Esophagus muscularis mucosa (tissue), 4 donors: ENCODE measurements at places on chromosomes 5 and 9. TPM values are rescaled to one million over a fixed set of nuclear protein-coding genes. Genes with fewer than 3 reads are reported as not detected.

BDP1 gene
- 24.4 TPM for total RNA-seq

- H3K4me3 ChIP-seq = no peak overlapping the region
- H3K27me3 ChIP-seq = no peaks in the 10 kb centered on the region
- no peaks in the 10 kb centered on the region for H3K36me3 ChIP-seq
- no peaks in the 10 kb centered on the region for H3K4me1 ChIP-seq
- H3K27ac ChIP-seq = no peak overlapping the region
- no peak for DNase-seq
Observed at GRCh38 chr5:57635146-57635777, 152.7 kb upstream of the ACTBL2 start.

DNA sequence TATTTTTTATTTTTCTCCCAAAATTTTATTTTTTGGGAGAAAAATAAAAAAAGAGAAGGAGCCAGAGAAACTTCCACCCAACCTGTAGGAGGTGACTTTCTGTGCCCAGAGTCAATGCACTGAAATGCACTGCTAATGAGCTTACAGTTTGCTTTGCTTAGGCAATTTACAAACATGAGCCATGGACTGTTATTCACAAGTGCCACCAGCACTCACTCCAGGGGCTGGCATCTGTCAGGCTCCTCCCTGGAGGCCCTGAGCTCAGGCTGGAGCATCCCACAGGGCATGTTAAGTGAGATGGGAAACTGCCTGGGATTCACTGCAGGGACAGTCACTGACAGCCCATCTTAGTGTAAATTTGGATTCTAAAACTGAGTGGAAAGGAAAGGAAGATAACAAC, 74.9 kb downstream of the FANCC start:
- H3K36me3 ChIP-seq = no peaks in the 10 kb centered on the region
- H3K4me3 ChIP-seq = no peak overlapping the region
- peak; percentile 66 for DNase-seq
- H3K27me3 ChIP-seq = no peaks in the 10 kb centered on the region
- H3K27ac ChIP-seq = no peak overlapping the region

GRCh38 chr5:149799119-149799623, 69.1 kb downstream of the PPARGC1B start:
- no peaks in the 10 kb centered on the region for H3K36me3 ChIP-seq
- H3K4me1 ChIP-seq = peaks cover 87% of the 10 kb centered on the region
- H3K27me3 ChIP-seq = no peaks in the 10 kb centered on the region
- no peak overlapping the region for H3K4me3 ChIP-seq

SPATA31A3 gene
- not detected for total RNA-seq

DNA sequence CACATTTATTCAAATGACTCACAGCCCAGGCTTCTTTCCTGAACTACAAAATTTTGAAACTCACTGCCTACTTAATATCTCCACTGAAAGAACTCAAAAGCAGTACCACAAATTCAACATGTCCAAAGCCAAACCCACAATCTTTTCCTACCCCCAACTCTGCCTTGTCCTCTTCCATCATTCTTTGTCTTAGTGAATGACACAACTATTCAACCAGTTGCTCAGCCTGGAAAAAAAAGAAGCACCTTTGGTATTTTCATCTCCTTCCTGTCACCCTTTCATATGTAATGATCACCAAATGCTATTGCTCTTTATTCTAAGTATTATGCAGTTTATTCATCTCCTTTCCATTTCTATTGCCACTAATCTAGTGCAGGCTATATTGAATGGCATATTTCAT, 216.3 kb downstream of the TMEM232 start:
- H3K27ac ChIP-seq = no peak overlapping the region
- H3K4me1 ChIP-seq = no peaks in the 10 kb centered on the region
- H3K27me3 ChIP-seq = no peaks in the 10 kb centered on the region
- H3K36me3 ChIP-seq = no peaks in the 10 kb centered on the region
- DNase-seq = no peak

DNA sequence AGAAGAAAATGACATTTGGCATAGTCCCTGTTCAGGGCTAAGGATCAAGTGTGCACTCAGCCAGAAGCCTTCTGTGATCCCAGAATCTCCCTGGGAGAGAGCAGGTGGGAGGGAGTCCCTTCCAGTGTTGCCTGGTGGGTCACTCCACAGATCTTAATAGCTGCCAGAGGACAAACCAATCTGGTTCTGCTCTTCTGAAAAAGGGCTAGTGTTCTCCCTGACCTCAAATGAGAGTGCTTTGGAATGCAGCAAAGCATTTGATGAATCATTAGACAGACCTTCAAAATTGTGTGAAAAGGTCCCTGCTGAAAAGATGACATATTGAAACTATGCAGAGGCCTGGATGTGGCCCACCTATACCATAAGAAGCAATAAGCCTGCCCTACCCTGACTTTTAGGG, 339.7 kb downstream of the TMEM232 start:
- no peak for DNase-seq
- H3K4me1 ChIP-seq = no peaks in the 10 kb centered on the region
- H3K27me3 ChIP-seq = no peaks in the 10 kb centered on the region
- H3K36me3 ChIP-seq = no peaks in the 10 kb centered on the region
- no peak overlapping the region for H3K27ac ChIP-seq

DNA sequence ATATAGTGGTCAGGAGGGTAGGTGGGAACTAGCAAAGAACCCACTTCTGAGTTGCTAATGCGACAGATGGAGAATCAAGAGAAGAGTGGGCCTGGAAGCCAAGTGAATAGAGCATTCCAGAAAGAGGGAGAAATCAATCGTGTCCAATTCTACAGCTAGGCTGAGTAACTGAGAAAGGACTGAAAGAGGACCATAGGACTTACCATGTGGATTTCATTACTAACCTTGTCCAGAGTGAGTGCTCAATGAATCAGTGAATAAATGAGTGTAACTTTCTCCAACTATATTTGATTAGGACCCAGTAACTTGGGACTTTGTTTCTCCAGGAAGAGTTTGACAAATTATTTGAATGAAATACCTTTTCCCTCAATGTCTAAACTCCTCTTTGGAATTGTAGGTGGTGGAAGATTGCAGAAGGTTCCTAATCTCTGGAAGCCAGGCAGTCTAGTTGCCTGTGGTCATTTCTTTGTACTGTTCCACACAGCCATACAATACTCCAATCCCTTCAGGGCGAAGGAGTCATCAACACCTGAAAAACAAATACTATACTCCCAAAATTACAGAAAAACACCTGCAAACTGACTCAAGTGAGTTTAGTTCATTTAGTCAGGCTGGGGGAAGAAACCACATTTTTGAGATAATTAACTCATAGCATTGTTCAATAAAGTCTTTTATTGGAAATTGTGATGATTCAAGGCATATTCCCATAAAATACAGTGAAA, 2.6 kb upstream of the F2RL1 start:
- no peak overlapping the region for H3K4me3 ChIP-seq
- no peak for DNase-seq
- H3K4me1 ChIP-seq = peaks cover 5% of the 10 kb centered on the region
- no peaks in the 10 kb centered on the region for H3K27me3 ChIP-seq
- no peaks in the 10 kb centered on the region for H3K36me3 ChIP-seq

SPAG8 gene
- total RNA-seq = 0.83 TPM

DNA sequence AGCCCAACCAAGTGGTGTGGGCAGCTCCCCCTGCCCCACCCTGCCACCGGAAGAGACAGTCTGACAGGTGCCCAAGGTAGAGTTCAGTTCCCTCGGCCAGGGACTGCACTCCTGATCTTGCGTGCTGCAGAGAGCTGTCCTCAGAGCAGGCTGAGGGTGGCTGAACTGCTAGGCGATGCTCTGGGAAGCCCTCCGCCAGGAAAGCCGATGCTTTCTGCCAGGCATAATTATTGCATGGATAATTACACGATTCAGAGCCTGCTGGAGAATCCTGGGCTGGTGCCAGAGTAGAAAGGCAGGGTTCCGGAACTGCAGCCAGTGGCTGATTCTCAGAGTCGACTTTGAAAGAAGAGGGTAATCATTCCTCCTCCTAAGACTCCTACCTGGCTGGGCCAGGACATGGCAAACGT, 19.3 kb downstream of the KCNIP1 start:
- H3K4me1 ChIP-seq = peaks cover 23% of the 10 kb centered on the region
- no peak for DNase-seq
- H3K27me3 ChIP-seq = no peaks in the 10 kb centered on the region
- H3K27ac ChIP-seq = no peak overlapping the region

TXNDC8 gene
- total RNA-seq = not detected

DNA sequence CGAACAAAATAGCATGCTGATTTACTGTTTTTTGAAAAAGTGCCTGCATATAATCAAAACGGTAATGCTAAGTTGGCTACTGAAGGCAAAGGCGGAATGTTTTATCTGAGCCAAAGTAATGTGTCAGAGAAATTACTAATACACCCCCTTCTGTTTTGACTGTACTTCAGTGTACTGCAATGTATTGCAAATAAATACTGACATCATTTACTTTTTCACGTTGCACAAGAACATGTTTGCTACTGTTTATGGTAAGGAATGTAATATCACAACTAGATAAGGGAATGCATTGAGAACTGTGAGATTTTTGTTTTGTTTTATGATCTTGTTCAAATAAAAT, 813 bp upstream of the AGTPBP1 start:
- H3K27ac ChIP-seq = peak overlapping the region; percentile 93
- peaks cover 16% of the 10 kb centered on the region for H3K4me1 ChIP-seq
- no peaks in the 10 kb centered on the region for H3K36me3 ChIP-seq
- DNase-seq = no peak
- H3K27me3 ChIP-seq = no peaks in the 10 kb centered on the region

JAKMIP2 gene
- total RNA-seq = 0.83 TPM

GRCh38 chr9:113370806-113371325, 5.9 kb downstream of the HDHD3 start:
- no peak overlapping the region for H3K4me3 ChIP-seq
- no peak for DNase-seq
- H3K27ac ChIP-seq = no peak overlapping the region
- peaks cover 11% of the 10 kb centered on the region for H3K4me1 ChIP-seq
- no peaks in the 10 kb centered on the region for H3K27me3 ChIP-seq

- peaks cover 8% of the 10 kb centered on the region for H3K4me1 ChIP-seq
- H3K27me3 ChIP-seq = no peaks in the 10 kb centered on the region
- H3K27ac ChIP-seq = no peak overlapping the region
- no peak for DNase-seq
- no peaks in the 10 kb centered on the region for H3K36me3 ChIP-seq
Observed at GRCh38 chr9:93155716-93156474, 21.8 kb upstream of the NINJ1 start.

GRCh38 chr5:16464664-16465543, 696 bp downstream of the ZNF622 start:
- peak overlapping the region; percentile 87 for H3K27ac ChIP-seq
- H3K27me3 ChIP-seq = no peaks in the 10 kb centered on the region
- DNase-seq = no peak
- peaks cover 37% of the 10 kb centered on the region for H3K36me3 ChIP-seq
- peak overlapping the region; percentile 94 for H3K4me3 ChIP-seq

GRCh38 chr5:82329393-82329792, 51.2 kb upstream of the RPS23 start:
- H3K4me1 ChIP-seq = peaks cover 11% of the 10 kb centered on the region
- no peak overlapping the region for H3K4me3 ChIP-seq
- DNase-seq = peak; percentile 70
- no peak overlapping the region for H3K27ac ChIP-seq
- no peaks in the 10 kb centered on the region for H3K36me3 ChIP-seq
- no peaks in the 10 kb centered on the region for H3K27me3 ChIP-seq

GRCh38 chr5:172897481-172898217, 61.6 kb upstream of the RPL26L1 start:
- no peak for DNase-seq
- peaks cover 48% of the 10 kb centered on the region for H3K4me1 ChIP-seq
- peaks cover 11% of the 10 kb centered on the region for H3K36me3 ChIP-seq
- H3K27me3 ChIP-seq = no peaks in the 10 kb centered on the region

CYLC2 gene
- not detected for total RNA-seq

DNA sequence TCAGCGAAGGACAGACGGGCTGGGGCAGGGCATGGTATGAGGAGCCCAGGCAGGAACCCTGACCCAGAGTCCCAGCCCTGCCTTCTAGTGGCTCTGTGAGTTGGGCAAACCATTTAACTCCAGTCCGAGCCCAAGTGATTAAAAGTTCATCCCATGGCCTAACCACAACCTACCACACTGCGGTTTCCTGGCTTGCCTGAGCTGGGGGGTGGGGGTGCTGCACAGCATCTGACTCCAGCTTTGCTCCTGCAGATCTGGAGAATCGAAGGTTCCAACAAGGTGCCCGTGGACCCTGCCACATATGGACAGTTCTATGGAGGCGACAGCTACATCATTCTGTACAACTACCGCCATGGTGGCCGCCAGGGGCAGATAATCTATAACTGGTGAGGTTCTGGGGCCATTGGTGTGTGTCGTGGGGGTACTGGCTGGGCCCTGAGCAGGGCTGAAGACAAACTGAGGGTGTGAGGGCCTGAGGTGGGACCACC, 49.0 kb downstream of the STOM start:
- H3K36me3 ChIP-seq = peaks cover 97% of the 10 kb centered on the region
- no peak for DNase-seq
- H3K27ac ChIP-seq = peak overlapping the region; percentile 95
- no peaks in the 10 kb centered on the region for H3K27me3 ChIP-seq
